ENCODE measurements at places on chromosomes 2 and 18. TPM values are rescaled to one million over a fixed set of nuclear protein-coding genes. Genes with fewer than 3 reads are reported as not detected.

DNA sequence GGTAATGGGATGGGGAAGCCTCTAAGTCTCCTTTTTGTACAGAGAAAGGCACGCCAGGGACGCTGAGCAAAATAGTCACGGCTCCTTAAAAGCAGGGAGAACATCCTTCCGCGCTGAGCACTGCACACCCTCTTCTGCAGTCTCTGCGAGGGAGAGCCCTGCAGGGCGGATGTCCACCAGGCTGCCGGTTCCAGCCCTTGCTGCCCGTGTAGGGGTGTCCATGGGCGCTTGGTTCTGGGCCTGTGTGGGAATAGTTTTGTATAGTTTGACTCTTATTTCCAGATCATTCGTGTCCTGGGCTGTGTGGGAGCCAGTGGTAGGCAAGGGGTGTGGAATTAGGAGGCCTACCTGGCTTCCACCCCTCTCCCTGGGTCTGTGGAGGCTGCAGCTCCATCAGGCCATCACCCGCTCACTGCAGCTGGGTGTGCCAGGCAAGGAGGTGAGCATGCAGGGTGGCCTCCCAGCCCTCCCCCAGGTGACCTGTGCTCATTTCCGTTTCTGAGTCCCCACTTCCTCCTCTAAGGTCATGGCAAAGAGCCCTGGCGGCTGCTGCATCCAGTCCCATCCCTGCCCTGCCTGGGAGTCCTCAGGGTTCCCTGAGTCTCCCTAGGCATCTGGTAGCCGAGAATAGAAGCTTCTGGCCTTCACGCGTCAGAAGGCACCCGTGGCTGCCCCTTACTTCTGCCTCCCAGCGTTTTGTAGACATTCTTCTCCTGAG is 202.6 kb downstream of the LDLRAD4 start:
- no peaks in the 10 kb centered on the region for H3K27me3 ChIP-seq
- no peaks in the 10 kb centered on the region for H3K36me3 ChIP-seq
- H3K4me3 ChIP-seq, result no peak overlapping the region
- peaks cover 13% of the 10 kb centered on the region for H3K4me1 ChIP-seq

DNA sequence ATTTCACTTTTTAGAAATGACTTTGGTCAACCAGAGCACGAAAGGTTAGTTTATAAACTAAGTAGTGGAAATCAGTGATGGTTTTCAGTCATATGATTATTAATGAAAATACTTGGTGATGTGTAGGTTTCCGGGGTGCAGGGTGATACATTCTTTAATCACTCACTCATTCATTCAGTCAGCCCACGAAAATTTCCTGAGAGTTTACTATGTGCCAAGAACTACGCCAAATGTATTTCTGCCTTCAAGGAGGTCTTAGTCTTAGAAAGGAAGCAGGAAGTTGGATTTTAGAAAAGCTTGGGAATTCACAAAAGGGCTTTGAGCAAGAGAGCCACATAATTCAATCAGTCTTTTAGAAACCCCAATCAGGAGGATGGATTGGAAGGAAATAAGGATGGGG is 543.6 kb downstream of the PLCL1 start:
- no peaks in the 10 kb centered on the region for H3K36me3 ChIP-seq
- H3K27me3 ChIP-seq, result no peaks in the 10 kb centered on the region
- H3K27ac ChIP-seq, result no peak overlapping the region
- H3K4me1 ChIP-seq, result no peaks in the 10 kb centered on the region
- no peak for DNase-seq

DNA sequence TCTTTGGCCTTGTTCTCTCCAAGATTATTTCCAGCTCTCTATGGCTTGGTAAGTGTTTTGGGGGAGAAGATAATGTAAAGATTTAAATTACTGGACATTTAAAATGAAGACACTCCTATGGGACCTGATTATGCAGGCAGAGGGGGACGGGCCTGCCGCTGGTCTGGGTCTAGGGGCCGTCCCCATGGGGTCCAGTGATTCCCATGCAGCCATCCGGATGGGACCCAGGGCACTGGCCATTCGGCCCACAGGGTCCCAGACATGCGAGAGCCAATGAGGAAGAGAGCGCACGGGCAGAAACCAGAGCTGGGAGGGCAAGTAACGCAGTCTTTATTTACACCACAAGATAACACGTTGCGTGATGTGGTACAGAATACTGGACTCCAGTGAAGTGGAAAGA is 200.0 kb downstream of the TWIST2 start:
- no peaks in the 10 kb centered on the region for H3K36me3 ChIP-seq
- no peaks in the 10 kb centered on the region for H3K4me1 ChIP-seq
- H3K27ac ChIP-seq, result no peak overlapping the region
- no peak for DNase-seq

DNA sequence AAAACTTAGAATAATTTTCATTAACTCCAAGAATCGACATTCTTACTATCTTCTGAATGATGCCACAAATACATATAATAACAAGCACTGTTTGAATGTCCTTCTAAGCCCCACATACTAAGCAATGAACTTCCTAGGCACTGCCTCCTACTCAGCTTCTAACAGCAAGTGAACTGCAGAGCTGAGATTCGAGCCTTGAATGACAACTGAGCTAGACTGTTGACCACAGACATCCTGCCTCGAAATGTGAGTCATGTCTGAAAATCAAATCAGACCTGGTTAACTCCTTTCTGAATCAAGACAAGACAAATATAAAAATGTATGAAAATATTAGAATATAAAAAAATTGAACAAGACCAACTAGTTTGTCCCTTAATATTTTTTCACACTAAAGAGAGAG is 108.1 kb downstream of the MYT1L start:
- DNase-seq, result no peak
- H3K27ac ChIP-seq, result no peak overlapping the region
- no peaks in the 10 kb centered on the region for H3K36me3 ChIP-seq
- no peaks in the 10 kb centered on the region for H3K4me1 ChIP-seq

DNA sequence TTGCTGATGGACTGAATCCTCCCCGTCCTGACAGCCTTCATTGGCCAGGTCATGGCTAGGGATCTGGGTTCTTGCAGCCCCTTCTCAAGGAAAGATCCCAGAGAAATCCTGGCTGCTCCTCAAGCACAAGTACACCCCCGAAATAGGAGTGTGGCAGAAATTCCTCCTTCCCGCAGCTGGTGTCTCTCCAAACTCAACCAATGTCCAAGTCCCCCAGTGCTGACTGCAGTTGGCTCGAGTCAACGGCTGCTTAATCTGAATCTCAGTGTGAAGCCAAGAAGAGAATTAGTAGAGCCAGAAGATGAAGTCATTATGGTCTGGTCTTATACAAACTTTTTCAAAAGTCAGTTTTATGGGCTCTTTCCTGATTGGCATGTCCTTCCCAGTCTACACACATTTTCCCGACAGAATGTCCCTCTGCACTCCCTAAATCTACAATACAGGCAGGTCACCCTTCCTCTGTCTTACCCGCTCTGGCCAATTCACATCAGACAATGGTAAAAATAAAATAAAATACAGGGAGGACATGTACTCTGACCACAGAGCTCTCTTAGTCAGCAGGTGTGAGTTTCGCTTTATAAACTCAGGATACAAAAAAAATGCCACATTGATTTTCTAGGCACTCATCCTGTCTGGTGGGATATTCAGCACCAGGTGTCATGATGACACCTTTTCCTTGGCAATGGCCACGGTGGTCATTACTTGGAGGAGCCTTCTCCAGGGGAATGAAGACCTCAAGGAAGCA is 76.9 kb upstream of the PAPOLG start:
- no peak overlapping the region for H3K27ac ChIP-seq
- H3K4me3 ChIP-seq, result no peak overlapping the region
- no peaks in the 10 kb centered on the region for H3K27me3 ChIP-seq
- no peak for DNase-seq

- H3K27me3 ChIP-seq, result no peaks in the 10 kb centered on the region
- H3K27ac ChIP-seq, result no peak overlapping the region
- H3K36me3 ChIP-seq, result no peaks in the 10 kb centered on the region
- H3K4me1 ChIP-seq, result no peaks in the 10 kb centered on the region
- DNase-seq, result no peak
- H3K4me3 ChIP-seq, result no peak overlapping the region
Measured at GRCh38 chr2:208192611-208193236, 2.9 kb upstream of the C2orf80 start.

DNA sequence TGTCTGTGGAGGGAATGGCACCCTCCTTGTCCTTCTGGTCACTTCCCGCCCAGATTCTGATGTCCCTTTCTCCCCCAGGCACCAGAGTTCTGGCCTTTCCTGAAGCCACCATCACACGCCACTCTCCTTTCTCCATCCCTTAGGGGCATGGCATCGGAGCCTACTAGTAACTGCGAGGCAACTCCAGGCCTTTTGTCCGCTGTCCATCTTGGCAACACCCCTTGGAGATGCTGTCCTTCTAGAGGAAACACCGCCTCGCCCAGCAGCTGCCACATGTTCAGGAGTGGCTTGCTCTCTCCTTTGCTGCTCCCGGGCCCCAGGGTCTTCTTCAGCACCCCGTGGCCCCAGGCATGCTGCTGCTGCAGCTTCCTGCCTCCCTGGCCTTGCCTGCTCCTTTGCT is 267.0 kb downstream of the SRBD1 start:
- H3K27me3 ChIP-seq, result no peaks in the 10 kb centered on the region
- no peak for DNase-seq
- H3K4me1 ChIP-seq, result no peaks in the 10 kb centered on the region
- no peak overlapping the region for H3K4me3 ChIP-seq
- no peaks in the 10 kb centered on the region for H3K36me3 ChIP-seq

DNA sequence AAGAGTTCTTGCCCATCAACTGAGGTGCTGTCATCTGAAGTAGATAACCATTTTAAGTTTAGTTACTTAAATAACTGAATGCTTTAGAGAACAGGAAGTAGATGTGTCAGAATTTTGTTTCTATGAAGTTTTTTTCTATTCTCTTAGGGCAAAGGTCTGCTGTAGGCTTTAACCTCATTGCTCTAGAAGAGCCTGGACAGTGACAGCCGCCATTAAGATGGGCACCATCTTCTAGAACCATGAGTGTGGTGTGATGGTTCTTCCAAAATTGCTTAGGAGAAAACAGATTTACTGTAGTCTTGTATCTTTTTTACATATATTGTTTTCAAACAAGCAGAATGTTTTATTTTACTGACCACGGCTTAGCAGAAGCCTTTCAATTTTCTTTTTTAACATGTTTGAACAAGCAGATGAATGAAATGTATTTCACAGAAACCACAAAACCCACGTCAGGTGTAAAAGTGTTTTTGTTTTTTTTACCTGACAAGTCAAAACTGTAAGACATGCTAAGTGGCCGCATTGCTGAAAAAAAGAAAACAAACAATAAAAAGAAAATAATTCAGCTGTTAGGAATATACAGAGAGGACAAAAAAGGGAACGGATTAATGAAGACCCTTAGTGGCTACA is 77.9 kb downstream of the PRELID3A start:
- no peak overlapping the region for H3K4me3 ChIP-seq
- no peaks in the 10 kb centered on the region for H3K4me1 ChIP-seq
- H3K27ac ChIP-seq, result no peak overlapping the region
- no peaks in the 10 kb centered on the region for H3K36me3 ChIP-seq

CDH2 gene
- total RNA-seq, result 0.84 TPM

PAX8 gene
- total RNA-seq, result 1.1 TPM

DNA sequence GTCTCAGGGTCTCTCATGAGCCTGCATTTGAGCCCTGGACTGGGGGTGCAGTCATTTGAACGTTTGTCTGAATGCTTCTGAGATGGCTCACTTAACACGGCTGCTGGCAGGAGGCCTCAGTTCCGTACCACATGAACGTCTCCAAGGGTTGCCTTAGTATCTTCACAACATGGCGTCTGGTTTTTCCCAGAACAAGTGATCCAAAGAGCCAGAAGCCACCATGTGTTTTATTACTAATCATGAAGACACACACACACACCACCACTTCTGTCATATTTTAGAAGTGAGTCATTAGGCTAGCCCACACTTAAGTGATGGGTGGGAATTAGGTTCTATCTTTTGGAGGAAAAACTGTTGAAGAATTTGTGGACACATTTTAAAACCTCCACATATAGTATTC is 15.0 kb upstream of the MYO1B start:
- no peak for DNase-seq
- no peaks in the 10 kb centered on the region for H3K36me3 ChIP-seq
- H3K27me3 ChIP-seq, result no peaks in the 10 kb centered on the region
- no peaks in the 10 kb centered on the region for H3K4me1 ChIP-seq
- no peak overlapping the region for H3K4me3 ChIP-seq
- H3K27ac ChIP-seq, result no peak overlapping the region

- H3K27me3 ChIP-seq, result no peaks in the 10 kb centered on the region
- H3K36me3 ChIP-seq, result no peaks in the 10 kb centered on the region
- peak; percentile 17 for DNase-seq
- H3K4me3 ChIP-seq, result no peak overlapping the region
- H3K27ac ChIP-seq, result no peak overlapping the region
Measured at GRCh38 chr2:96092573-96092877, 23.8 kb downstream of the ADRA2B start.

DNA sequence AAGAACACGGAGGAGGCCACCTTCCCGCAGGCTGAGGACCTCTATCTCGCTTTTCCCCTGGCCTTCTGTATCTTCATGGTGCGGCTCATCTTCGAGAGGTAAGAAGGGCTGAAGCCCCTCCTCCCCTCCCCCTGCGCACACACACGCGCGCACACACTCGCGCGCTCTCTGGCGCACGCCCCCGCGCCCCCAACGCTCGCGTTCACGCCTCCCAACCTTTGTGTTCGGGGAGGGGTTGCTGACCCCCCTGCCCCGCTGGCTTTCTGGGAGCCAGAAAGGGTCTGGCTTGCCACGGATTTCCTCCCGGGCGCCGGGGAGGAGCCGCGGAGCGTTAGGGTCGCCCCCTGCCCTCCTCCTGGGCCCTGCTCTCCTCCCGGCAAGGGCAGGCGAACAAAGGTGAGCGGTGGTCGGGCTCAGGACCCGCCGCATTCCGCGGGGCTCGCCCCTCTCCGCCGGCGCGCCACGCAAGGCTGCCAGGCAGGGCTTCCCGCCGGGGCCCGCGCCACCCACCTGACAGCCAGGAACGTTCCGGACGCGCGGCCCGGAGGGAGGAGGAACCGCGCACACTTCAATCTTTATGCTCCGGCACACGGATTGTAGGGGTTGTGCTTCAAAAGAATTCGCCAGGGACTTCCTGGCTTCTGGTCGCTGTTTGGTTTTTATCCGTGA is 583 bp downstream of the CERS6 start:
- H3K27ac ChIP-seq, result peak overlapping the region; percentile 90
- DNase-seq, result peak; percentile 62
- H3K4me1 ChIP-seq, result no peaks in the 10 kb centered on the region

ADNP2 gene
- 18.1 TPM for total RNA-seq

DNA sequence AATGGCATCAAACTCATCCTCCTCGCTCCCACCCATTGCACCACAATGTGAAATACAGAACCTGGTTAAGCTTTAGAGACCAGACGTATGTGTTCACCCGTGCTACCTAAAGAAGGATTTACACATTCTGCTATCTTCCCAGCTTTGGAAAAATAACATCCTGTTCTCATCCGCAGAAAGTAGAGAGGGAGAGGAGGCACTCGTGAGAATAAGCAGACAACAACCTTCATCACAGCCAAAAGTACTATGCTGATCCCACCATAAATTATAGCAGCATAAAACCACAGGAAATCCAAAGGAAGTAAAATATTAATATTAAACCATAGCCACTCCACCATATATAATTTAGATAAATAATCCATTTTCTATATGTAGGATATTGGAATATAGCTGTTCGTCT is 111.7 kb upstream of the NRP2 start:
- no peaks in the 10 kb centered on the region for H3K4me1 ChIP-seq
- no peak overlapping the region for H3K27ac ChIP-seq
- DNase-seq, result no peak
- H3K36me3 ChIP-seq, result no peaks in the 10 kb centered on the region
- H3K4me3 ChIP-seq, result no peak overlapping the region
- H3K27me3 ChIP-seq, result no peaks in the 10 kb centered on the region

TBR1 gene
- not detected for total RNA-seq
